ENCODE measurements at places on chromosomes 3 and 15. TPM values are rescaled to one million over a fixed set of nuclear protein-coding genes. Genes with fewer than 3 reads are reported as not detected.
A peak's percentile ranks its signal among the peaks of the same experiment; 100 is the strongest.

DNA sequence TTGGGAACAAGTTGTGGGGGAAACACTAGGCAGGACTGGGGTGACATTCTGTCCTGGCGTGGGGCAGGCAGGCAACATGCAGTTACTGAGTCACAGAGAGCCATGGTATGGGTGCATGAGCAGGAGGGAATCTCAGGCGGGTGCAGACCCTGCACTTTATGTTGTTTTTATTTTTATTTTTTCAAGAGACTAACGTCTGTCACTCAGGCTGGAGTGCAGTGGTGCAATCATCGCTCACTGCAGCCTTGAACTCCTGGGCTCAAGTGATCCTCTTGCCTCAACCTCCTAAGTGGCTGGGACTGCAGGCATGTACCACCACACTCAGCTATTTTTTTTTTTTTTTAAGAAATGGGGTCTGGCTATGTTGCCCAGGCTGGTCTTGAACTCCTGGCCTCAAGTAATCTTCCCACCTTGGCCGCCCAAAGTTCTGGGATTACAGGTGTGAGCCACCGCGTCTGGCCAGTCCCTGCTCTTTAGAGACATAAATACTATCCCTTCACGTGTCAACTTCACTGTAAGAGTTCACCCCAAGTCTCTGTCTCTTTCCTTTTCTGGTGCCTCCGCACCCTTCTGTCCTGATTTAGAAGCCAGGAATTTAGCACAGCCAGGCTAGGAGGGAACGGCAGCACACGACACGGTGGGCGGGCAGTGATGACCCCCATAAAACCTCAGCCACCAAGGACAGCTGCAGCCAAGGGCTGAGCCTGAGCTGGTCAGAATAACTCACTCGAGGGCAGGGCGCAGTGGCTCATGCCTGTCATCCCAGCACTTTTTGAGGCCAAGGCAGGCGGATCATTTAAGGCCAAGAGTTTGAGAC lies 72.8 kb upstream of the IQSEC1 start:
- DNase-seq = no peak

GRCh38 chr3:88596451-88596850 lies 446.7 kb downstream of the C3orf38 start:
- no peak for DNase-seq

DNA sequence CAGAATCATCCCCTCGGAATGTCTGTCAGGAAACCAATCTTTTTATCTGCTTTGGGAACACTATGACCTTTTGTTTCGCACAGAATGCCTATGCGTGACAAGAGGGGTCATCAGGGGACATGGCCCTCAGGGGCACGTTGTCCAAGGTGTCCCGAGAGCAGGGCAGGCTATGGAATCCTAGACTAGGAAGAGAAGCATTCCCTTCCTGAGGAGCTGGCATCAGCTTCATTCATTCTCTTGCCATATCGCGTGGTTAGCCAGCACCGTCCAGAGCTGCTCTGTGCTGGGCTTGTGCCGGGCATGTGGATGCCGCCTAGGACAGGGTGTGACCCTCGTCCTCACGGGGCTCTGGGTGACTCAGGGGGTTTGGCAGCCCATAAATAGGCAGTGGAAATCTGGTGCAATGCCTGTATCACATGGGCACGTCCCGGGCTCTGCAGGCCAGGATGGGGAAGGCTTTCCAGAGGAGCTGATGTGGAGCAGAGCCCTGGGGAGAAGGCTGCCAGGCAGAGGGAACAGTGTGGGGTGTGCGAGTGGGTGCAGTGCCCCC lies 117.8 kb downstream of the TMEM266 start:
- DNase-seq = peak; percentile 74

DNA sequence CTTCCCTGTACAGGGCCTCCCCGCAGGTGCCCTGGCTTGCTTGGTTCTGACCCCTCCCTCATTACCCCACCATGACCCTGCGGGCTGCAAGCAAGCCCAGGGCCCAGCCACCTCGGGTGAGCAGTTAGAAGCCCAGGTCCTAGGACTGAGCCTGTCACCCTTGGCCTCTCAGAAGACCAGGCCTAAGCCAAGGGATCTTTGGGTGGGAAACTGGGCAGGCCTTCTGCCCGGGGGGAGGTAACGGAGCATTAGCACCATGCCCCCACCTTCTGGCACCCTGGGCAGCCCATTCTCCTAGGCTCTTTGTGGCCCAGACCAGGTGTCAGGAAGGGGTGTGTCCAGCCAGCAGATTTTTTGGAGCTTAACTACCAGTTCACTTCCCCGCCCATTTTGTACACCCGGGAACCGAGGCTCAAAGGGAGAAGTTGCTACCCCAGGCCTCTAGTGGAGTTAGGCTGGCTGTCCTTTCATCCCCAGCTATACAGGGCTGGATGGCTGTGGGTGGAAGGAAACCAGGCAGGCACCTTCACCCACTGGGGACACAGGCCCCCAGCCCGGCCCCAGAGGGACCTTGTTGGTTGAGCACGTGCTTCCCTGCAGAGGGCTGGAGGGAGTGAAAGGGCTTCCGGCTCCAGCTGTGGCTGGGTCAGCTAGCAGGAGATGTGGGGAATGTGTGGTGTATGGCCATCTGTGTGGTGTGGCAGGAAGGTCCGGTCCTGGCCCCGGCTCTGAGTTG lies 1.4 kb downstream of the CSK start:
- no peak for DNase-seq

DNA sequence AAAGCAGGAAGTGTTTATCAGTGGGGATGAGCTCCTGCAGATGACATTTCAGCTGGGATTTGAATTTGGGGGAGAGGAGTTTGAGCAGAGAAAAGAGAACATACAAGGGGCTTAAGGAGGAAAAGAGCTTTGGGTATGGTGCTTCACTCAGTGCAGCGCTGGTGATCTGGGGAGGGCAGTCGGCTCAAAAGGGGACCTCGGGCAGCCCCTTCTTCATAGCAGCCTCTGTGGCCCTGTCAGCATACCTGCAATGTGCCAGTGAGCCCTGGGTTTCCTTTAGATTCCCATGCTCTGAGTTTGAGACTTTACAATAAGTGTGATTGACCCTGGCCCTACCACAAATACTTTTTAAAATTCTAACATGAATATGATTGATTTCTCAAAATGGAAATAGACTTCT lies 40.2 kb downstream of the ROPN1B start:
- no peak for DNase-seq

DNA sequence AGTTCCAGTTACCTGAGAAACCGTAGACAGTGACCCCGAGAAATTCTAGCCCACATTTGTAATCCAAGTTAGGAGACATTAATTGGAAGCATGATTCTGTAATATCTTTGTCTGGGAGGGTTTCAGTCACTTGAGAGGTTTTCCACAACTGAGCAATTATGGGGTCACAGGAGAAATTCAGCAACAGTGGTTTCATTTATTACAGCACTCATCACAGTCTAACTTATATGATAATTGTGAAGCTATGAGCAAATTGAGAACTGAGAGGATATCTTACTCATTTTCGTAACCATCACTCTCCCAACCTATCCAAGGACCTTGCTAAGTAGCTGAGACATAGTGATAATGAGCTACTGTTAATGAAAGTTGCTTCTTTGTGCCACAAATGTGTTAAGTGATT lies 328.5 kb upstream of the PPP2R3A start:
- DNase-seq = no peak

- DNase-seq = no peak
Measured at GRCh38 chr3:176916777-176917176, 280.5 kb downstream of the TBL1XR1 start.

- peak; percentile 43 for DNase-seq
Measured at GRCh38 chr15:36782681-36783080, 203.3 kb downstream of the CDIN1 start.

DNA sequence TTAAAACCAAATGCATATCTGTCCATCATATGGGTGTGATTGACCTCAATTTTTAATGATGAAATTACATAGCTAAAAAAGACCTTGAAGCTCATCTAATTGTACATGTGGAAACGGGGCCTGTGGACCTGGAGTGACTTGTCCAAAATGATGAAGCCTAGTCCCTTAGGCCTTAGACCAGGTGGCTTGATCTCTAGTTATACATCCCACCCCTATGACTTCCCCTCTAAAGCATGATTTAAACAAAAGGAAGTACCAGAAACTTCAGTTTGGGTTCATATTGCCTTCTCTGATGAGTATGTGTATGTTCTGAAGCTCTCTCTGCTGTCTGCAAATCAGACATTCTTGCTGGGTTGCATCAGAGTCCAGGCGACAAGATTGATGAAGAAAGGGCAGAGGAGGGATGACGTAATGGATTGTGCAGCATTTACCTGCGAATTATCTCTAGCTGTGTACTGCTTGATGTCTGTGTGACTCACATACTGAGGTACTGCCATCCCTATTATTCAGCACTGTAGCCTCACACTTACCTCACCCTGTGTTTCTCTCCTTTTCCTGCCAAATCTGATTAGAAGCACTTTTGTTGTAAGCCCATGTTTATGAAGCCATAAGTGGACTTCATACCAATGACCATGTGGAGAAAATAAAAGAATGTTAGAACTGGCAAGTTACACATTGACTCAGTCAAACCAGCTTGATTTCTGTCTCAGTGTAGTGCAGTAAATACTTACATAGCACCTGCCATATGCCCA lies 111.5 kb downstream of the FILIP1L start:
- peak; percentile 97 for DNase-seq

GRCh38 chr15:91688811-91689210 lies 164.7 kb upstream of the SLCO3A1 start:
- no peak for DNase-seq

GRCh38 chr3:20280257-20280656 lies 94.3 kb upstream of the SGO1 start:
- no peak for DNase-seq

GABRG3 gene
- total RNA-seq = not detected

SOX14 gene
- total RNA-seq = not detected

KLF15 gene
- 3.2 TPM for total RNA-seq

DNAH12 gene
- 0.09 TPM for total RNA-seq

SPTBN5 gene
- 0.57 TPM for total RNA-seq

MRAS gene
- 31.2 TPM for total RNA-seq

GABRR3 gene
- total RNA-seq = not detected

Data from fibroblast of the aortic adventitia (primary cell).